ENCODE measurements at places on chromosomes 5 and 9.

DNA sequence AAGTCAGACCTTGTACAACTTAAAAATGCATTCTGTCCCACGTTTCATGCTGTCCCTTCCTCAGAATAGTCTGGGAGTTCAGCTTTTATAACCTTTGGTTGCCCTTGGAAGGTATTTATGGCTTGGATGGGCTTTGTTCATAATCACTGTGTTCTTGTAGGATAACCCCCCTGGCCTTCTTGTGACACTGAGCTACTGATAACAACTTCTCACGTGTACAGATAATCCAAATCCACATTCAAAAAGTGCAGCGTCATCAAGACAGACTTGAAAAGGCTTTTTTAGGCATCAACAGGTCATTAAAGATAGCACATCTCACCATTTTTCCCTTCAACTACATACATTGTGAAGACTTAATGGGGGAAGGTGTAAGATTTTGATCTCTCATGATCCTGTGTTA is 42.0 kb downstream of the SLC1A3 start:
- DNase-seq: no peak

GRCh38 chr9:15755660-15756059 is 202.8 kb downstream of the CCDC171 start:
- peak; percentile 11 for DNase-seq

GRCh38 chr5:14988223-14988622 is 116.6 kb upstream of the ANKH start:
- no peak for DNase-seq

DNA sequence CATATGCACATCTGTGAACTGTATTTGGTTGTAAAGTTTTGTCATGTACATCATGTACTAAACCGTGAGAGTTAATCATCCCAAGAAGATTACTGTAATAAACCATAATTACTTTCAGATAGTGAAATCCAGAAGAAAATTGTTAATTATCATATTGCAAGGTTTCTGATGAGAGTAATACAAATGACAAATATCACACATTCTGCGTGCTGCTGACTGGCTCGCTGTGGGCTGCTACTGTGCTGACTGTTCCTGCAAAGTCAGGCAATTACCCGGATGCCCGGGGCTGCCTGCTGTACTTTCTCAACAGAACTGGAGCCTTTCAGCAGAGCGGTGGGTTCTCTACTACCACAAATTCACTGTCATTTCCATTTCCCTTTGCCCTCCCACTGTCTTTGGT is 68.3 kb downstream of the SMARCA2 start:
- DNase-seq: no peak

DNA sequence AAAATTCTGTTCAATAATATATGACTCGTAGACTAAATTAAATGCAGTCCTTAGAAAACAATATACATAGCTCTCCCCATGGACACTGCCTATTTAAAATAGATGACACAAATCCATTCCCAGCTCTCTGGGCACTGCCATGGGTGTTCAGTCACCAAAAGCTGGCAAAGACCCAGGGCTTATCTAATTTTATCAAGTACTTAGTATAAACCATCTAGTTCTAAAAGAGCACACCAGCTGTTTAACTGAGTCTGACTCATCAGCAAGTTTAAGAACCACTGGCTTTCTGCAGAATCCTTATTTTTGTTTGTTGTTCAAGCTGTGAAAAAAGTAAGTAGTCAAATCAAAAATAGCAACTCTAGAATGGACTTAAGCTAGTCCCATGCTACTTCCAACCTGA is 107.6 kb downstream of the PLPP1 start:
- peak; percentile 77 for DNase-seq

- peak; percentile 38 for DNase-seq
These were observed 50.5 kb upstream of the FCN1 start for GRCh38 chr9:134968011-134968822.

- DNase-seq: no peak
These were observed 52.2 kb downstream of the CDC42SE2 start for GRCh38 chr5:131316026-131316425.

- no peak for DNase-seq
These were observed 193.2 kb upstream of the RORB start for GRCh38 chr9:74303945-74304344.

DNA sequence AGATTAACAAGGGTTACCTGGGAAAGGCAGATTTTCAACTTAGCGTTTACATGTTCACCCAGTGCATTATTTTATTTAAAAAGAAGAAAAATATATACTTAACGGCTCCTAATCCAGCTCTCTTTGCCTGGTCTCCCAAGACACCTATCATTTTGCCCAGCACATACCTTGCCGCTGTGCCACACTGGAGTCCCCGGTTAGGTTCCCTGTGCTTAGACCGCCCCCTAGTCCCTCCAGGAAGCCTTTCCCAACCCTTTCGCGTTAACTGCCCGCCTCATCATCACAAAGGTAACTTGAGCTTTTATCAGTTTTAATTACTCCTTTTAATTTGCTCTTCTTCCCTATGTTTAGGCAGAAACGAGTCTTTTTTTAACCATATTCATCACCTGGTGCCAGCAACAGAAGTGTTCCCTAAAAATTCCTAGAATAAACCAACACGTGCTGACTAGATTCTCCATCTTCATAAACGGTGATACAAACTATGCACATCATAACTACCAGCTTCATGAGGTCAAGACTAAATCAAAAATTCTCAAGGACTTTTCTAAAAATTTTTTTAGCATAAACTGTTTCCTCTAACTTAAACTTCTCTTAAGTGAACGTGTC is 19.7 kb downstream of the DNAJA1 start:
- DNase-seq: peak; percentile 33

DNA sequence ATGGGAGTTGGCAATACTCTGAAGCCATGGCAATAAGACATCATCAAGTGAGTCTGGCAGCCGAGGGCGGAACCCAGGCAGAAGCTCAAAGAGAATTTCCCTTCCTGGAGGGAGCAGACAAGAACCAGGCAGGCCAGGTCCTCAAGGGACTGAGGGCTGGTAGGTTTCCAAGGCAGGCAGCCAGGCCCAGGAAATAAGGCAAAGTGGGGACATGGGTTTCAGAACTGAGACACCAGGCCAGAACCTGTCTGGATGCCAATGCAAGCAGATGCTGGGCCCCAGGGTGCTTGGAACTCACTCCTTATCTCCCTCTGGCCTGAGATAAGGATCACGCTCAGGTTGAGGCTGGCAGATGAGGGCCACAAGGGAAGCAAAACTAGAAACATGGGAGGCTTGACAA is 8.9 kb downstream of the TSSK1B start:
- no peak for DNase-seq

DNA sequence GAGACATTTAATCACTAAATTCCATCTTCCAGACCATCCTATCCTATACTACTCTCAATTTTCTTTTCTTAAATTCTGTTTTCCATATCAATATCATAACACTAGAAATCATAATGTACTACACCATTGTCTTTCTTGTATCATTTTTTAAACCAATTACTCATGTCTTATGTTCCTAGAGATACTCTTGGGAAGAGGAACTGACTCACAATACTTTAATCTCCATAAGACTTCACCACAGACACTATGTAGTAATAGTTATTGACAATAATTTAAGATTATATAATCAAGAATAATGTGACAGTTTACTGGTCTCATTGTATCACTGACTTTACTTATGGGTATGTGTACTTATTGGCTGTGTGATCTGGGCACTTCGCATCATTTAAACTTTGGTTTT is 43.8 kb downstream of the PCDHGC5 start:
- peak; percentile 28 for DNase-seq

DNA sequence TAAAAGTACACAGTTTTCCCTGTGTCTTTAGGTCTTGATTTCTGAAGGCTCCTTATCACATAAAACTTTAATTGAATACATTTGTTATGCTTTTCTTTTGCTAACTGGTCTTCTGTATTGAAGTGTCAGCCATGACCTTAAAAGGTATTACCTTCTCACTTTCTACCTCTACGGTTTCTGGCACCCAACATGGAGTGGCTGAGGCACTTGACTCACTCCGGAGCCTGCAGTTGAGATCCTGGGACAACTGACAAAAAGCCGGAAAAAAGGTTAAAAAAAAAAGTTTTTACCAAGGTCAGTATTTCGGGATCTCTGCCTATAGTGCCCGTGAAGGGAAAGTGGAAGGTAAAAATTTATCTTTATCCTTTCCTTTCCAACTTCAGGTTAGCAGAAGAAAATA is 197.0 kb downstream of the ARRDC3 start:
- DNase-seq: no peak
